ENCODE measurements at places on chromosomes 12 and 14.

DNA sequence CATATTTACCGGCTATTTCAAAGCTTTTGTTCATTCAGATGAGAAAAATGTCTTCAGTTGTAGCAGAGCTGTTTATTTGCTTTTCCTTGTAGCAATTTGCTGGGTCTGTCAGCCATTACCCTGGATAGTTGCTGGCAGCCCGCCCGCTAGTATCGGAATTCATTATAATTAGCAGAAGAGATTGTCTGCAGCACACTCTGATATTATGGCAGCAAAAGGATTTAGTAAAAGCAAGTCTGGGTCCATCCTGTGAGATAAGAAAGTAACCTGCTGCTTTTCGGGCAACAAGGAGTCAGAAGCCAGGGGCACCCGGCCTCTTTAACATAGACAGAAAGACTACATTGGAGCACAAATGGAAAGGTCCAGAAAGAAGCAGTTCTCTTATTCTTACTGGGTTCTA, 6.1 kb upstream of the SLC35E3 start:
- no peak for DNase-seq

GRCh38 chr12:42639556-42639955, 50.0 kb upstream of the PRICKLE1 start:
- no peak for DNase-seq

DNA sequence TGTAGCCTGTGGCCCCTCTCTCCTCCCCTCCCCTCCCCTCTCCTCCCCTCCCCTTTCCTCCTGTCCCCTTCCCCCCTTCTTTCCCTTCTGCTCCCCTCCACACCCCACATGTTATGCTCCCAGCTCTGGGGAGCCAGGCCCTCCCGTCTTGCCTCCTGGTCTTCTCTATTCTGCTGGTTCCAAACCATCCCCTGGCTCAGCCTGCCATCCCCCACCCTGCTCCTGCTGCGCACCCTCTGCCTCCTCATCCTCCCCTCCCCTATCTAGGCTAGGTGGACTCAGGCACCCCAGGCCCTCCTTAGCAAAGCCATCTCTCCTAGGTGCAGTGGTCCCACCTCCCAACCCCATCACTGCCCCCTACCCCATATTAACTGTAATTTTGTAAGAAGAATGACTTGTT, 99.5 kb downstream of the CALM1 start:
- no peak for DNase-seq

DNA sequence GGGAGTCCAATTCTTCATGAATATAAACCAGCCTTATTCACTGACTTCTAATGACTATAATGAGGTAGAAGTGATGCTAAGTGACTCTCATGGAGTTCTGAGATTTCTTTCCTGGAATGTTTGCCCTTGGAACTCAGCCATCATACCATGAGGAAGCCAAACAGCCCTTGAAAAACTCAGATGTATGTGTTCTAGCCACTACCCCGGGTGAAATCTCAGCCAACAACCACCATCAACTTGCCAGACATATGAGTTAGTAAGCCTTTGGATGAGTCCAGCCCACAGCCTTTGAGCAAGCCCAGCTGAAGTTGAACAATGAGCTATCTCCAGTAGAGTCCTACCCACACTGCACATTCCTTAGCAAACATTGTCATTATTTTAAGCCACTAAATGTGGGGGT, 149.5 kb downstream of the SLC6A15 start:
- no peak for DNase-seq

DNA sequence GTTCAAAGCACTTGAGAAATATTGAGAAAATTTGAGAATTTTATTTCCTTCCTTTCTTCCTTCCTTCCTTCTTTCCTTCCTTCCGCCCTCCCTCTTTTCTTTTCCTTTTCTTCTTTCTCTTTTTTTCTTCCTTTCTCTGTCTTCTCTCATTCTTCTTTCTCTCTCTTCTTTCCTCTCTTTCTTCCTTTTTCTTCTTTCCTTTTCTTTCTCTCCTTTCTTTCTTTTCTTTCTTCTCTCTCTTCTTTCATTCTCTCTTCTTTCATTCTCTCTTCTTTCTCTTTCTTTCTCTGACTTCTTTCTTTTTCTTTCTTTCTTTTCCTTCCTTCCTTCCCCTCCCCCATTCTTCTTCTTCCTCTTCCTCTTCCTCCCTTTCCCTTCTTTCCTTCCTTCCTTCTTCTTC, 44.9 kb downstream of the CD163L1 start:
- DNase-seq, result no peak

DNA sequence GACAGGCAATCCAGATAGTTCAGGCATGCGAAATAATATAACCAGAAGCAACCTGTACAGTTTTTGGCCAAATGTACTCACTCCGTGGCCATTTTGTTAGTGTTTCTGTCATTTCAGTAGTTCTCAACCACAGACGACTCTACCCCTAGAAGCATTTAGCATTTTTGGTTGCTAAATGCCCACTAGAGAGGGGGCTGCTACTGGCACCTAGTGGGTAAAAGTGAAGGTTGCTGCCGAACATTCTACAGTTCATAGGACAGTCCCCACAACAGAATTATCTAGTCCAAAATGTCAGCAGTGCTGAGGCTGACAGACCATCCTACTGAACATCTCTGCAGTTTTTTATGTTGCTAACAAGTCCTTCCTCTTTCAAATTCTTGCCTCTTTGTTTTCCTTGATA, 107.4 kb downstream of the TSHR start:
- no peak for DNase-seq

DNA sequence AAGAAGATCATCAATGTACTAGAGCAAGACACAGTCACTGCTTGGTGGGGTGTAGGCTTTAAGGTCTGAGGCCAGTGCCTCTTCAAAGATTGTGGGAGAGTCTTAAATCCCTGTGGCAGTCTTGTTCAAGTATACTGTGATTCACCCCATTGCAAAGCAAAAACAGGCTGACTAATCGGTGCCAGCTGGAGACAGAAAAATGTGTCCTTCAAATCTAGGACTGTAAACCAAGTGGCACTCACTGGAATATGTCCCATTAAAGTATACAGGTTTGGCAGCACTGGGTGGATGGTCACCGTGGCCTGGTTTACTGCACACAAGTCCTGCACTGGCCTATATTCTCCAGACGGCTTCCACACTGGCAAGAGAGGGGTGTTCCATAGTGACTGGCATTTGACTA, 1315.3 kb downstream of the TMEM121 start:
- peak; percentile 17 for DNase-seq

DNA sequence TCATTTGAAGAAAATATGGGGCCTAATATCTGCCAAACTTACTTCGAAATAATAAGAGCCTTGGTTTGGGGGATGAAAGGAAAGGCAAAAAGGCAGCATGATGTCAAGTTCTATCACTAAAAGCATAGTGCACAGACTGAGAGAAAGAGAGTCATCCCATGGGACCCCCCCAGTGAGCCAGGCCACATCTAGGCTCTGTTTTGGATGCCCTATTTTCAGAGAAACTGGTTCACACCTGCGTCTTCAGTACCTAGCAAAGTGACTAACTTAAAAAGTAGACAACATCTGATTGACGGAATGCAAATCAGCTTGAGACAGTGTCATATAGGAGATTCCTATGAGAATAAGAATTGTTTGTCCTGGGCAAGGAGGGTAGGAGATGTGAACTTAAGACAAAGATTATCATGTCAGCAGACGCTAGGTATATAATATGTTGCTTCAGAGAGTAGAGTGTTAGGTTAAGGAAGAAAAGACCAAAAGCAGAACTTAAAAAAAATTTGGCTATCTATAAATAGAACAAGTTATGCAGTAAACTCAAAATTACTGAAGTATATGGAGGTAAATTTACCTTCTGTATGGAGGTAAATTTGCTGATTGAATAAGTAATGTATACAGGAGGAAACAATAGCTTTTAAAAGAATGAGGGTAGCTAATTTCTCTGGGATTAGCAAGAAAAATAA, 148.2 kb downstream of the SLC41A2 start:
- DNase-seq, result no peak

- DNase-seq, result no peak
Measured at GRCh38 chr12:114920771-114921554, 237.0 kb upstream of the TBX3 start.

DNA sequence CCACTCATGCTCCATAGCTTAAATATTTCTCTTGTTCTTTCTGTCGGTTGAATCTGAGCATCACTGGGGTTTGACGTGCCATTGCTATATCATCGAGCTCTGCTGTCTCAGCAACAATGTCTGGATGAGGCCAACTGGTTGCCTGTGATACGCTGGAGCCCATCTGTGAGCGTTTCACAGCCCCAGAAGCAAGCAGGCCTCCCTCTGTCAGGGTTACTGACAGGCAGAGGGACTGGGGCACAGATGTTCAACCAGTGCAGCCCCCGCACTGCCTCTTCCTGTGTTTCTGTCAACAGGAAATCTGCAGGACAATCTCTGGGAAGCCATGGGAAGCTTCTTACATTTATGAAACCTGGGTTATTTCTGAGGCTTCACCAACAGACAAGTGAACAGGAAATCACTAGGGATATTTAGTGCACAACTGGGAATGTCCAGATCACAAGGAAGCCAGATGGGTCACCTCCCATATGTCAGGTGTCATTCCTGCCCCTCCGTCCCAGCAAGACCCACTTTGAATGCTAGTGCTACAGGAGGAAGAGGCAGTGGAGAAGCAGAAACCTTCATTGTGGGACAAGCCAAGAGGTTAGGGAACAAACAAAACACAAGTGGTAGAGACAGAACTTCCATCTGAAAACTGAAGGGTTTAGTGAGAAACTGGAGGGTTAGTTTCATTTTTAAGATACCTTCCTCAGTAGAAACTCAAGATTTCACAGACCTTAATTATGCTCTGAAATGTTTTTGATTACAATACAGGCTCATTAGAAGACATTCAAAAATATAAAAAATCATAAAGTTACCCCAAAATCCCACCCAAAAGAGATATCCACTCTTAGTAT, 24.1 kb downstream of the DMAC2L start:
- no peak for DNase-seq

DNA sequence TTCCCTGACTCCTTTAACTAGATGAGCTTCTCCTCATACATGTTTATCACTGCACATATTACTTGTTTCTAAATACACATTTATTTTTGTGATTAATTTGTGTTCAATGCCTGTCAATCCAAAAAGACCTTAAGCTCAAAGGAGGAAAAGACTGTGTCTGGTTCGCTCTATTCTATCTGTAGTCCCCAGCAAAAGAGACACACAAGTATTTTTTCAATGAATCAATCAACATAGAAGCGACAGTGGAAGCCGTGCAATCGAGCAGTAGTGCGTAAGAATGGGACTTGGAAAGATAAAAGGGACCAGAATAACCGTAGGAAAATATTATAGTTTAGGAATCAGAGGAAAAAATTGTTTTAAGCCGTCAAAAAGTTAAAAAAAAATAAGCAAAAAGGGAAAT, 951 bp downstream of the WDHD1 start:
- no peak for DNase-seq

- no peak for DNase-seq
Measured at GRCh38 chr12:48002773-48003218, 1.5 kb downstream of the COL2A1 start.

DNA sequence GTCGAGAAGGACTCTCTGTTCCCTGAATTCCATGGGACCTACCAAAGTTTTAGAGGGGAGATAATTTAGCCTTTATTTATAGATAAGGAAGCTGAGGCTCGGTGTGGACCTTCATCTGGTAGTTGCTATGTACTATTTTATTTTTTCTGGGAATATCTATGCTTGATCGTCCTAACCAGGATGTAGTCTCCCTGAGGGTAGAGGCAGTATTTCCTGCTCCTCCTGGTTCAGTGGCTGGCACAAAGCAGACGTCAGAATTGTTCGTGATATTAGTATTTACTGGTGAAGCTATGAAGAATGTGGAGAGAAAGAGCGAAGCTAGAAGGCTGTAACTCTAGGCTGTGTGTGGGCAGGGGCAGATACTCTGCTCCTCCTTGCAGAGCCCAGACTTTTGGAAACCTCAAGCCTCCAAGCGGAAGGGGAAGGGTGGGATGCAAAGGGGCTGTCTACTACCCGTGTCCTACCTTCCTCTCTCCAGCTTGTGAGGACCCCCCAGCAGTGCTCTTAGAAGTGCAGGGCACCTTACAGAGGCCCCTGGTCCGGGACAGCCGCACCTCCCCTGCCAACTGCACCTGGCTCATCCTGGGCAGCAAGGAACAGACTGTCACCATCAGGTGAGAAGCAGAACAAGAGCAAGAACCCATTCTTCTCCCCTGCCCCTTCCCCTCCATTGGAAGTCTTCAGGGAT, 1.4 kb downstream of the LRP10 start:
- no peak for DNase-seq

GRCh38 chr12:72028966-72029365, 90.3 kb downstream of the TPH2 start:
- no peak for DNase-seq

GRCh38 chr12:52380271-52380694, 5.2 kb downstream of the KRT84 start:
- no peak for DNase-seq

- DNase-seq, result no peak
Measured at GRCh38 chr12:47946413-47947323, 16.7 kb upstream of the TMEM106C start.

GRCh38 chr12:87444039-87444438, 585.2 kb downstream of the C12orf50 start:
- DNase-seq, result no peak

DNA sequence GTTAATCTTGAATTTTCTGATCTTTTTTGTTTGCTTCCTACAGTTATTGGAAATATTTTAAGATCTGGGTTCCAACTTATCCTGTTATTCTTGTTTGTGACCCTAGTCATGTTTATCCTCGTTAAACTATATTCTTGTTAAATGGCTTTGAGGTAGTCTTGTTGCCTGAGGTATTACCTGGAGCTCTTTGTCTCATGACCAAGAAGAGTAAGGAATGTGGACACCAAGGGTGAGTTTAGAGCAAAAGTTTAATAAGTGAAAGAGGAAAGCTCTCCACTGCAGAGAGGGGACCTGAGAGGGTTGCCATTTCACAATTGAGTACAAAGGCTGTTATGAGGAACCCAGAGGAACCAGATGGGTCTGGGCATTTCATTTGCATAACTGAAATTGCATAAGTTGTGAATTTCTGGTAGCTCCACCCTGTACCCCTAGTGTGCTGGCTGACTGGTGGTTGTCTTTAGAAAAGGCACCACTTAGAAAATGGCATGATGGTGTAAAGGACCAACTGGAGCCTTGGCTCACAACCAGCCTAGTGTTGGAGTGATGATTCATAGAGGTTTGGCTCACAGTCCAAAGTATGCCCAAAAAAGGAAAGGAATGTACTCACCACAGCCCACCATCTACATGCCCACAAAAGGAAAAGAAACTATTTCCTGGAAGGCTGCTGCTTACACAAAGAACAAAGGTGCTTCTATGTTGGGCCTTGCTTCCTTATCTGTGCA, 36.7 kb upstream of the RESF1 start:
- DNase-seq, result no peak

- no peak for DNase-seq
Measured at GRCh38 chr14:65696801-65697200, 284.3 kb downstream of the FUT8 start.

GRCh38 chr14:28653521-28653920, 113.1 kb upstream of the FOXG1 start:
- no peak for DNase-seq

GRCh38 chr12:48193623-48194022, 9.5 kb downstream of the OR10AD1 start:
- no peak for DNase-seq

GRCh38 chr12:34106172-34106571, 83.9 kb downstream of the ALG10 start:
- no peak for DNase-seq
